ENCODE measurements at places on chromosomes 7 and 10. TPM values are rescaled to one million over a fixed set of nuclear protein-coding genes. Genes with fewer than 3 reads are reported as not detected.

UCN3 gene
- not detected for total RNA-seq

DNA sequence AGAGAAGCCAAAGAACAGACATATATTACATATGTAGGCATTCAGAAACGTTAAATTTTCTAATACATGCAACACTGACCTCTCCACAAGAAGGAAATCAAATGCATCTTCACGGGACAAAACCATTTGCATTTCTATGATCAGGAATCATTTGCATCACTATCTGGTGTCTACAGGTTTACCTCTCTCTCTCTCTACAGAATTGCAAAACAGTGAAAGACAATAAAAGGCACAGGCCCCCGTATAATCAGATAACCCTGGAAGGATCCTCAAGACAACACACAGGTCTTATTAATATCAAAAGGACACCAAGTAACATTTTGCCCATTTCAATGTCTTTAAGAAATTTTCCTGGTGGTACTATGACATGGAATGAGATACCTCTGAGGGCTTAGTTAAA is 306.3 kb downstream of the GPAM start:
- no peak for DNase-seq

- no peak for DNase-seq
These were observed 101.6 kb downstream of the RNF133 start for GRCh38 chr7:122597277-122597676.

TYW1B gene
- 3.1 TPM for total RNA-seq

GRCh38 chr7:30841801-30842541 is 69.7 kb upstream of the AQP1 start:
- no peak for DNase-seq

TMEM72 gene
- total RNA-seq: not detected

GRCh38 chr7:121475806-121476205 is 79.7 kb upstream of the FAM3C start:
- DNase-seq: peak; percentile 58

DNA sequence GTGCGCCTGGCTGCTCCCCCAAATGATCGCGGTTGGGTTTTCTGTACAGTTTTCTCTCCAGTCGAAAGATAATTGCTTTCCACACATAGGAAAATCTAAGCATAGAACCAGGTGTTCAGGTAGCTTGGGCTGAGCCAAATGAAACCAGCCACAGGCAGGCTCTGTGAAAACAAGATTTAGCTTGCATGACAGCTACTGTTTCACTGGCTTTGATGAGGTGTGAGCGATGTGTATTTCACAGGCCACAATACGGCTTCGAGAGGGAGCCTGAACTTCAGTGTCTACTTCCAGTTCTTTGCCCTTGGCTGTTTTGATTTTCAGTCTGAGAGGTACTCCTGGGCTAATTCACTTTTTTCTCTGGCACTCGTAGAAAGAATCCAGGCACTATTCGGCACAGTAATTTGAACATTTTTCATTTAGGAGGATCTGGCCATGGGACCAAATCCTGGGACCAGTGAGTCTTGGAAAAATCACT is 110.5 kb downstream of the JCAD start:
- DNase-seq: no peak
